AG04450 (cell line): ENCODE measurements at places on chromosomes 1 and 21.

- no peak for DNase-seq
Observed at GRCh38 chr21:31182231-31183140, 144.2 kb upstream of the KRTAP19-8 start.

- DNase-seq, result no peak
Observed at GRCh38 chr1:164515711-164516331, 43.2 kb upstream of the PBX1 start.

- DNase-seq, result no peak
Observed at GRCh38 chr1:21472861-21473260, 32.9 kb downstream of the NBPF3 start.

DNA sequence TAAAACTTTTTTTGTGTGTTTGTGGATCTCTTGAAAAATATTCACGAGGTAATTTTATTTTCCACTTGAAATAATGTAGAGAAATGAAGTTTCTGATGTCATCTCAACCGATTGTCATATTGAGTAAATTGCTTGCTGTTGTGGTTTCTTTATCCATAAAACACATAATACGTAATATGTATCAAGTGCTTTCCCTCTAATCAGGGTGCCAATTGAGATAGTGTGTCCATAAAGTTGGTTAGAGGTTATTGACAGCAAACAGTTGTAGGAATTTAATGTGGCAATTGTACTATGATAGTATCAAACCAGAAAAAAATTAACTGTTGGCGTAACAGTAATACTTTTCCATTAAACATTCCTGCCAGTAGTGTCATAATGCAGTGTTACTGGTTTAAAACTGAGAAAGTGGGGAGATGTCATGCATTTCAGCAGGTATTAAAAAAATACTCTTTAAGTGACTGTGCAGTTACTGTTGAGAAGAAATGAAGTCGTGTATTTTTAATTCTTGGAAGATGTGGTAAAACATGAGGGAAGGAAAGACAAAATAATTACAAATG lies 38.3 kb downstream of the USP25 start:
- DNase-seq, result no peak

- DNase-seq, result no peak
Observed at GRCh38 chr1:44661781-44662682, 12.2 kb downstream of the TMEM53 start.

DNA sequence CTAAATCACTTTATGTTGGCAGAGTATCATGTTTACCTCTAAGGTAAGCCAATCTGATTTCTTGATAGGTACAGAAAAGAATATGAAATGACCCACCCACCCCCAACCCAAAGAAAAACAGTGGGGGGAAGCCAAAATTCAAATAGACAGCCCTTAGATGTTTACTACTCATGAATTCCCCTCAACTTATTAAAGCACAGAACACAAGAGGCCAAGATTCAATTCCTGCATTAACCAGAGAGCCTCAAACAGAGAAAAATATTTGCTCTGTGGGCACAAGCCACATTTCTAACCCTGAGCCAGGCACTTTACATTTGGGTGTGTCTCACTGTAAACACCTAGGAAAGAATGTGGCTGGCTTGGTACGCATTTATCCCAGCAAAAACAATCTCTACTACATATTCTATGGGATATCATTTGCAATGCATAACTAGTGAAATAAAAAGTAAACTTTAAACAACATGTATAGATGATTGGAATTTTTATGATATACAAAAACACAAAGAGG lies 84.3 kb downstream of the PTPN14 start:
- DNase-seq, result no peak
